CMK (cell line): ENCODE measurements at places on chromosomes 3 and 15.

DNA sequence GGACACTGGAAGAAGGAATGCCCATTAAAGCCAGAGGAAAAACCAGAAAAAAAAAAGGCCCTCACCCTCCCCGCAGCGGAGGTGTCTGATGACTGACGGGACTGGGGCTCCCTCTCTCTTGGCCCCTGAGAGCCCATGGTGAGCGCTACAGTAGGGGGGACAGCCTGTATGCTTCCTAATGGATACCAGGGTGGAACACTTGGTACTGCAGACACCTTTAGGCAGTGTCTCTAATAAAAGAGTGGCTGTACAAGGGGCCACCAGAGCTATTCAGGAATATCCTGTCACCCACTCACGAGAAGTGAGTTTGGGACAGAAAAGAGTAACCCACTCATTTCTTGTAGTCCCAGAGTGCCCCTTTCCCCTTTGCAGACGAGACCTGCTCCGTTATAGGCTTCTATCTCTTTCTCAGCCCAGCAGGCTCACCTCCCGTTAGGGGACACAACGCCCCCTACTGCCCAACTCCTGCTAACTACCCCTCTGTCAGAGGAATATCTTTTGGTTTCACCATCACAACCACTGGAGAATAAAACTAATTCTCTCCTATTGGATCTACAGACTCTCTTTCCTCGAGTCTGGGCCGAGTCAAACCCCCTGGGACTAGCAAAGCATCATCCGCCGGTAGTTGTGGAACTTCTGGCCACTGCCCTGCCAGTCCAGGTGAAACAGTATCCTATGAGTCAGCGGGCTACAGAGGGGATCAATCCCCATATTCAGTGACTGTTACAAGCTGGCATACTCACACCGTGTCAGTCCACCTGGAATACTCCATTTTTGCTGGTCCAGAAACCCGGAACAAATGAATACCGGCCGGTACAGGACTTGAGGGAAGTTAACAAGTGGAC, 40.8 kb downstream of the ZBTB11 start:
- no peak for DNase-seq

- DNase-seq, result no peak
These were observed 44.5 kb downstream of the BLM start for GRCh38 chr15:90761629-90762028.

DNA sequence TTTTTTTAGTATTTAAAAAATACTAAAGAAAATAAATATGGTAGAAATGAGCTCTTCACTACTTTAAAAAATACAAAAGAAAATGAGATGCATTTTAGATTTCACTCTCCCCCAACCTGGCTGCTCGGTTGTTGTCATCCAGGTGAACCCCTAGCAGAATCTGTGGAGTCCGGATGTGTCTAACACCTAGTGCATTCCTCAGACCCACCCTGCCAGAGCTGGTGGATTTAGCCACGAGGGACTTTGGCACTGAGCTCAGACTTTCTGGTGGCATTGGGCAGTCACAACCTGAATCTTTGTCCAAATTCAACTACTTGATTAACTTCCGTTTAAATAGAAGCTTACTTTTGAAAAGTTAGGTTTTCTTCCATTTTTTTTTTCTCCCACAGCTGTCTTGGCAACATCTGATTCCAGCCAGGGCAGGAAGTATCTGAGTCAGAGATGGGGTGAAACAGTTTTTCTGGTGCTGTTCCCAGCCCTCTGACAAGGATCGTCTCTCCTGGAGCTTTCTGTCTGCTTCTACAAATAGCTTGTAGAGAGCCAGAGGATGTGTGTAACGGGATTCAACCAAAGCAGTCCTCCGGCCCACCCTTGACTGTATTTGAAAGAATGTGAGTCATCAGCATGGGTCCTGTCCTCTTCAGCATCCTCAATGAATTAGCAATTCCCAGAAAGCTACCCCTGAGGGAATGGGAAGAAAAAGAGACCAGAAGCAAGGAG, 301.8 kb upstream of the MCTP2 start:
- no peak for DNase-seq

DNA sequence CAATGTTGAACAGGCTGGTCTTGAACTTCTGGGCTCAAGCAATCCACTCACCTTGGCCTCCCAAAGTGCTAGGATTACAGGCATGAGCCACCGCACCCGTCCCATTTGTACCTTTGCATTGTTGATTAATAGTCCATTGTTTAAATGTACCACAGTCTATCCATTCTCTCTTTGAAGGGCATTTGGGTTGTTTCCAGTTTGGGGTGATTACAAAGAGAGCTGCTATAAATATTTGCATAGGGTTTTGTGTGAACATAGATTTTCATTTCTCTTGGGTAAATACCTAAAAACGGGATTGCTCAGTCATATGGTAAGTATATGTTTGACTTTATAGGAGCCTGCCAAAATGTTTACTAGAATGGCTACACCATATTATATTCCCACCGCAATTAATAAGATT, 13.7 kb upstream of the PTPRG start:
- no peak for DNase-seq

GRCh38 chr15:65303687-65304380, 643 bp upstream of the RNU5B-1 start:
- DNase-seq, result no peak

- DNase-seq, result no peak
These were observed 92.1 kb downstream of the HHLA2 start for GRCh38 chr3:108388136-108389132.

GRCh38 chr3:156689608-156690007, 15.2 kb downstream of the TIPARP start:
- DNase-seq, result no peak

GRCh38 chr15:48494631-48495030, 150.9 kb downstream of the FBN1 start:
- no peak for DNase-seq

GRCh38 chr3:105781871-105782270, 86.9 kb downstream of the CBLB start:
- DNase-seq, result no peak

- DNase-seq, result peak; percentile 25
These were observed 5.9 kb downstream of the STARD9 start for GRCh38 chr15:42581272-42581730.

- DNase-seq, result no peak
These were observed 127.1 kb downstream of the FMN1 start for GRCh38 chr15:33067456-33067855.

GRCh38 chr3:36542186-36542585, 161.9 kb downstream of the STAC start:
- DNase-seq, result no peak

DNA sequence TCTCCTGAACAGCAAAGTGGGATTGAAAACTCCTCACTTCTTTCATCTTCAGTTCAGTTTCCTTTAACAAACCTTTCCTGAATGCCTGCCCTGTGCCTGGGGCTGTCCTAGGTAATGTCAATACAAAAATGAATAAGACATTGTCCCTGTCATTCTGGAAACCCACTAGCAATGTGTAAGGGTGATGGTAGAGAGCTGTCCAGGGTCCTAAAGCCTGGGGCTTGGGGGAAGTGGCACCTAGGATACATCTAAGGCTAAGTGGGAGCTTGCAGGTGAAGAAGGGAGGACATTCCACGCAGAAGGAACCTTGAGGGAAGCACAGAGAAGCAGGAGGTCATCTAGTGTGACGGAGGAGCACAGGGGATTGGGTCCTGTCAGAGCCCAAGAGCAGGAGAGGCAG, 212.7 kb upstream of the PPP2R3A start:
- no peak for DNase-seq

DNA sequence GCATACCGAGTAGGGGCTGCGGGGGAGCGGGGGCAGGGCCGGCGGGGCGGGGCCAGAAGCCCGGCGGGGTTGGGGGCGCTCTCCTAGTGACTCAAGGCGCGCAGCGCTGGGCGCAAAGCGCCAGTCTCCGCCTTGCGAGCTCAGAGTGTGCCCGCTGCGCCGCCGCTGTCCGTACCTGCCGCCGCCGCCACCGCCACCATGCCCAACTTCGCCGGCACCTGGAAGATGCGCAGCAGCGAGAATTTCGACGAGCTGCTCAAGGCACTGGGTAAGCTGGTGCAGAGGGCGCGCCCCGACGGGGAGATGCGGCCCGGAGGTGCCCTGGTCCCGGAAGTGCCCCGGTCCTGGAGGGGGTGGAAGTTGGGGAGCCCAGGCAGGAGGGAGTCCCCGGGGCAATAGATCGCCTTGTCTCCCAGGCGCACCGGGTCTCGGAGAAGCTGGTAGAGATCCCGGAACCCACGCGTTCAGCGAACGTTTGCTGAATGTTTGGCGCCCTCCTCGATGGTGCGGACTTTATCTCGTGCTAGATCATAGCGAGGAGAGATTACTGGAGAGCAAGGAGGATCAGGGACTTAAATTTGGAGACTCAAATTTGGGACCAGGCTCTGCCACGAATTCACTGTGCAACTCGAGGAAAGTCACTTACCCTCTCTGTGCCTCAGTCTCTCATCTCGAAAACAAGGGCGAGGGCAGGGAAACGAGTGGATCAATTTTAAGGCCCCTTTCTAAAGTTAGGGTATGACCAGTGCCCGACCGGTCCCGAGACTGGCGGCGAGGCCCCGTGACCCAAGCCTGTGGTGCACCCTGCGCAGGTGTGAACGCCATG, at the start of gene CRABP1:
Gene CRABP1, plus strand, starts transcription at position 123 of the 826 bp plus-strand sequence. Its CDS starts 76 bp downstream, at position 199.
- DNase-seq, result no peak

DNA sequence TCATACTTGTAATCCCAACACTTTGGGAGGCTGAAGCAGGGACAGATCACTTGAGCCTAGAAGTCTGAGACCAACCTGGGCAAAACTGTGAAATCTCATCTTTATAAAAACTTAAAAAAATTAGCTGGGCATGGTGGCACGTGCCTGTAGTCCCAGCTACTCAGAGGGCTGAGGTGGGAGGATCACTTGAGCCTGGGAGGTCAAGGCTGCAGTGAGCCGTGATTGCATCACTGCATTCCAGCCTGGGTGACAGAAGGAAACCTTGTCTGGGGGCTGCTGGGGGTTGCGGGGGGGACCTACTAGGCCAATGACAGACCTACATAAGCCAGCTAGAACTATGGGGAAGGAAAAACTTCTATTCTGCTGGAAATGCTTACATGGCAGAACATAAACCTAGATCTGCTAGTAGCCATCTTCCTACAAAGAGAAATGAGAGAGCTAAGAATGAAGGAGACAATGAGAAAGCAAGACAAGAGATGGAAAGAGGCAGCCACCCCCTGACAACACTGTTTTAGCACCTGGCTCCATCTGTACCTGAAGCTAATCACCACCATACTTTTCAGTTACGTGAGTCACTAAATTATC, 23.9 kb downstream of the FOXP1 start:
- no peak for DNase-seq

GRCh38 chr3:165786013-165786412, 51.2 kb downstream of the BCHE start:
- DNase-seq, result no peak

- no peak for DNase-seq
These were observed 40.2 kb downstream of the ROBO2 start for GRCh38 chr3:77079988-77080610.

DNA sequence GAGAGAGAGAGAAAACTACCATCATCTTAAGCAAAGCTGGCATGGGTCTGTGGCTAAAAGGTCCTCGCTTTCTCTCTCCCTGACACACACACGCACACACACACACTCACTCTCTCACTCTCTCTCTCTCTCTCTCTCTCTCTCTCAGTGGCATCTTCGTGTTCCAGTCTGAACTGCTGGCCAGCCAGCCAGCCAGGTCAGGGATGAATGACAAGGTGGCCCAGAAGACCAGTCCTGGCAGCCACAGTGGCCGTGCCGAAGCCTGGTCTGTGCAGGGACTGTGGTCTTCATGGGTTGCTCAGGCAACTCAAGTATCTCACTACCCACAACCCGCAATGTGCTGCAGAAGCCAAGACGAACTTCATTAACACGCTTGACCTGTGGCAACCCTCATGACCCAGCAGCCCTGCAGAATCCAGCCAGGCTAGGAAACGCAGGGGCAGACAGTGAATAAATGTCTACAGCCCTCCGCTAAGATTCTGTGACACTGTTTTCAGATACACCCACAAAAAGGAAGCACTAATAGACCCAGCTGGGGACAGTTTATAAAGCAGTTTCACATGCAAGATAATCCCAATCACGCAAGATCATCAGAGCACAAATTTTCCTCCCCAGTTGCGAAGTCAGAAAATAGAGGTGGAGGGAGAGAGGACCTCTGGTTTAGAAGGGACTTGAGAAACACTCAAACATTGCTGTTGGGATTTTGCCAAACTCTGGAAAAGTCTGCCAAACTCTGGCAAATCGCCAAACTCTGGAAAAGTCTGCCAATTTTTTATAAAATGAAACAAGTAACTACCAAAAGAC, 66.4 kb downstream of the XXYLT1 start:
- peak; percentile 78 for DNase-seq

GRCh38 chr15:48557335-48557734, 88.2 kb downstream of the FBN1 start:
- no peak for DNase-seq

DNA sequence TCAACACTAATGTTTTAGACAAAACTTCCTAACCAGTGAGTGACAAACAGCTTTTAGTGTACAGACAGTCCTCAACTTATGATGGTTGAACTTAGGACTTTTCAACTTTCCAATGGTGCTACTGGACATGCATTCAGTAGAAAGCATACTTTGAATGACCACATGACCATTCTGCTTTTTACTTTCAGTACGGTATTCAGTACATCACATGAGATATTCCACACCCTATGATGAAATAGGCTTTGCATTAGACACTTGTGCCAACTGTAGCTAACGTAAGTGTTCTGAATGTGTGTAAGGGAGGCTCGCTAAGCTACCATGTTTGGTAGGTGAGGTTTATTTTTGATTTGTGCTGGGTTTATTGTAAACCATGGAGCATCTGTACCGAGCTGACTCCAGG, 113.7 kb downstream of the WNT7A start:
- DNase-seq, result no peak

DNA sequence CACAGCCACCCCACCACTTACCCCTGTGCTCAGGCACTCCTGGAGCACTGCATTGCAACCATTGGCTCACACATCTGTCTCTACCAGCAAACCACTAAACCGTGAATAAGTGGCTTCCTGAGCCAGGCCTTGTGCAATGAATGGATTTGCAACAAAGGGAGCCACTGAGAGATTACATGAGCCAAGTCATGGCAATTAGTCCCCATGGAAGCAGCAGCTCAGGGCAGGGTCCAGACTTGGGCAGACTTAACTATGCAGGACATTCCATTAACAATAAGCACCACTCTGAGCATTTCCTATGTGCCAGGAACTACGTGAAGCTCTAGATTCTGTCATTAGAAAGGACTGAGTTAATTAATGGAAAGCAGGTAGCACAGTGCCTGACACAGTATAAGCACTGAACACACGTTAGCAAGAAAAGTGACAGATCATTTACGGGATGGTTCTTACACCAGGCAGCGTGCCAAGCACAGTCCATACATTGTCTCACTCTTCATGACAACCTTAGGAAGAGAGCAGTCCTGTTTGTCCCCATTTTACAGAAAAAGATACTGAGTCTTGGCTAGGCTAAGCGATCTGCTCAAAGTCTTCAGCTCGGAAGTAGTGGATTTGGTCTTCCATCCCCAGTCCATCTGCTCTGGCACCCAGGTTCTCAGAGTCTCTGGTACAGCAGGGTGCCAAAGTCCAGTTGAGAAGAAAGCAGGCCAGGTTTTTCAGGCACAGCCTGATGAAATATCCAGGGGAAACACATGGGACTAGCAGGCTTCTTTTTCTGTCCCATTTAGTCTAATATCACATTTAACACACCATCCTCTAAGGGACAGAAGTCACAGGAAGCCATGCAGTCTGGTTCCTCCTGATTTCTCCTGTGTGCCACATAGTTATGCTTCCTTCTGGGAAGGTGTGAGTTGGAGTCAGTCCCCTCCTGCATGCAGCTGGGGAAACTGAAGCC, 44.1 kb downstream of the LIPC start:
- DNase-seq, result no peak
